ENCODE measurements at places on chromosomes 12 and 14.

GRCh38 chr12:12510141-12510540 lies 52.5 kb downstream of the DUSP16 start:
- DNase-seq, result no peak

- DNase-seq, result no peak
These were observed 5.1 kb upstream of the CNIH1 start for GRCh38 chr14:54446161-54446693.

GRCh38 chr12:121352682-121353018 lies 439 bp upstream of the ANAPC5 start:
- DNase-seq, result no peak

DNA sequence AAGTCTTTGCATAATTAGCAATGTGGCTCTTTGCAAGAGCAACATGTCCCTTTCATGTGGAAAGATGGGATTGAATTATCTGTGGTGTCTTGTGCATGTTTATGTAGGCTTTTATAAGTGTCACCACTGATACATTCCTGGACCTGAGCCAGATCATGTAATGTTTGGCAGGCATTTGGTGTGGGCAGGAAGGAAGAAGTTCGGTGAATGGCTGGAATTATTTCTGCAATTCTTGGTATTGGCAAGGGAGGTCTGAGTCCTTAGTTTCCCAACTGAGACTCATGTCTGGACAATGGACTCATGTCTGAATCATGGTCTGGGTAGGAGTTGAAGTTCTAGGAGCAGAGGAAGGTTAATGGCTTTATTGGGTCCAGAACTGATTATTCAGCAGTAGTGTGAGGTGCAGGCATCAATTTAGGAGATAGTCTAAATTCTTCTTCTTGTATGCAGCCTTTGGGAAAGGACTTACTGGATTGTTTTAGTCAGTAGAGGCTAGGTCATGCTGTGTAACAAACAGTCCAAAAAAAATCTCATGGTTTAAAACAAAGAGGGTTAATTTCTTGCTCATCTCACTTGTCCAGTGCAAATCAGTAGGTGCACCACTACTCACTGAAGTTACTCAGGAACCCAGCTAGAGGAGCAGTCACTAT lies 186.5 kb upstream of the LHX5 start:
- DNase-seq, result no peak

DNA sequence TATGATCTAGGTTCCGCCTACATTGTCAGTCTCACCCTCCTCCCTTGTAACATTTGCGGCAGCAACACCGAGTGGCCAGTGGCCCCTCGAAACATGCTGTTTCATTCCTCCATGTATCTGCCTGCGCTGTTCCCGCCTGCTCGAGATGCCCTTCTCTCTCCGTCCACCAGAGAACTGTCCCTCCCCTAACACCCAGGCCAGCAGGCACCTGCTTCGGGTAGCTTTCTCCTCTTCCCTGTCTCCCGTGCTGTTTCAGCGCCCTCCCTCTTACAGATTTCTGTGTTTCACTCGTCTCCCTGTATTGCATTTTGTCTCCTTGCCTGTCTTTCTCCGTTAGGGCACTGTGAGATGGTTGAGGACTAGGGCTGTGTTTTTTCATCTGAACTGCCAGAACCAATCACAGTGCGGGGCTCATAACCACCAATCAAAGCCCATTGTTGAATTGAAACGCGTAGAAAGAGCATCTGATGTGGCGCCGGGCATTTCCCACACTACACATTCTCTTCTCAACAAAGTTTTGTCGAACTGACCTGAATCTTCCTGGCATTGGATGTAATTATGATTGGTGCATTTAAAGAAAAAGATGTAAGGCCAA lies 40.9 kb upstream of the ELK3 start:
- DNase-seq, result no peak

DNA sequence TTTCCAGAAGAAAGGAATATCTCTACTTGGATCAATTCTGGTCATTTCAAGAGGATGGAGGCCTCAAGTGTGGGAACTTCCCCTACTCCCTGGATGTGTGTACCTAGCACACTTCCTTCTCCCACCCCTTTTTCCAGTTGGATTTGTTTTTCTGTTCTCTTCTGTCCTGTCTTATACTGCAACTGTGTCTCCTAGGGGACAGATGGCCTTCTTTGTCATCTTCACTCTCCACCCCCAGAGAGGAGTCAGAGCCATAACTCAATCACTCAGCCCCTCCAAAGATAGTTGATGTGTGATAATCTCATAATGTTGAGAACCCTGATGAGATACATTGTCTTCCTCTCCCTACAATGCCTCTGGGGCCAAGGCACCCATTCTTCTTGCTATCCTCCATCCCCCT lies 2.1 kb upstream of the DTX3 start:
- no peak for DNase-seq

- DNase-seq, result no peak
These were observed 9.3 kb downstream of the TPCN1 start for GRCh38 chr12:113230315-113231234.

DNA sequence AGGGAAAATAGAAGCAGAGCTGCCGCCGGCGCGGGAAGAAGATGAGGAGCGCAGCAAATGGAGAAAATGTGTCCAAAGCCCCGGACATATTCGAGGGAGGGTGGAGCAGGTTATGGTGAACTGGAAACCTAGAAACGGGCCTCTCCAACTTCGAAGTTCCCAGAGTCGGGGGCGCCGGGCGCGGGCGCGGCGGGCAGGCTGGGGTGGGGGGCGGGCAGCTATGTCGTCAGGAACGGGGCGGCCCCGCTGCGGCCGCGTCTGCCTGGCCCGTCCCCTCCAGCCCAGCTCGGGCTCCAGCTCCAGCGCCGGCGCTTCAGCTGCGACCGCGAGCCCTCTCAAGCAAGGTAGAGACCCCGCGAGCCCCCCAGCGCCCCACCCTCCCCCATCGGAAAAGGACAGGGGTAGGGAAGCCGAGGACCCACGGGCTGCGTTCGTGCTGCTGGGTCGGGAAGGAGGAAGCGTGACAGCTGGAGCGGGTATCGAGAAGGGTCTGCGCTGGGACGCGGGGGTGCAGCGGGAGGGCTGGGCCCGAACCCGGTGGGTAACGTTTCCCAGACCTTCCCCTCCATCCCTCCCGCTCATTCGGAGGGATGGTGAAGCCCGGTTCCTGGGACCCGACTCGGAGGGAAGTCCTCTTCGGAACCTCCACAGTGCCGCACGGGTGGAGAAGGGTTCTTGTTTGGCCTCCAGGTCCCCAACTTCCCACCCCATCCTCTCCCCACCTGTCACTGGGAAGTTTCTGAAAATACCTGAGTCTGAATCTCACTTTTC lies 1.0 kb downstream of the DGKA start:
- peak; percentile 47 for DNase-seq

- no peak for DNase-seq
These were observed 206.8 kb upstream of the BCL2L14 start for GRCh38 chr12:11863988-11864387.

DNA sequence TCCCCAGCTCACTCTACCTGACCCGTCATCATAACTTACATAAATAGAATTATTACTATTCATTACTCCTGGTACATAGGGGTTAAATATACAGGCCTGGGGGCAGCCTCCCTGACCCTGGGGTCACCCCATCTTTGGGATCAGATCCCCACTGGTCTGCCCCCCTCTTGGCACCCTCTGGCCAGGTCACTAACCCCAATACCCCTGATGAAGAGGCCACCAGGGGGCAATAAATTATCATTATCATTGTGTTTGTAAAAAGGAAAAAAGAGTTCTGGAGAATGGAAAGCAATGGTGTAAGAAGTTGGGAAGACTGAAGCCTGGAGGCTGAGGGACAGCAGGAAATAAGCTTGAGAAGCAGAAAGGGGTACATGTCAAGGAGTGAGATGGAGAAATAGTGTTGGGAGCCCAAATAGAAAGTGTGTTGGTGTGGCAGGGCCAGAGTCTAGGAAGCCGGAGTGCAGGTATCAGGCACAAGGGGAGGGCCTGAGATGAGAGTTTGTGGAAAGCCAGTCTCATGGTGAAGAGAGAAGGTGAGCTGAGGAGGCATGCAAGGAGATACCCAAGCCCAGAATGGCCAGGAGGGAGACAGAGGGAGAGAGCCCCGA lies 6.1 kb upstream of the AAAS start:
- no peak for DNase-seq

- no peak for DNase-seq
These were observed 18.4 kb downstream of the HDAC7 start for GRCh38 chr12:47801170-47801903.

- no peak for DNase-seq
These were observed 259.6 kb downstream of the ERC1 start for GRCh38 chr12:1250641-1251040.

GRCh38 chr14:92040431-92041051 lies 682 bp upstream of the TRIP11 start:
- no peak for DNase-seq

DNA sequence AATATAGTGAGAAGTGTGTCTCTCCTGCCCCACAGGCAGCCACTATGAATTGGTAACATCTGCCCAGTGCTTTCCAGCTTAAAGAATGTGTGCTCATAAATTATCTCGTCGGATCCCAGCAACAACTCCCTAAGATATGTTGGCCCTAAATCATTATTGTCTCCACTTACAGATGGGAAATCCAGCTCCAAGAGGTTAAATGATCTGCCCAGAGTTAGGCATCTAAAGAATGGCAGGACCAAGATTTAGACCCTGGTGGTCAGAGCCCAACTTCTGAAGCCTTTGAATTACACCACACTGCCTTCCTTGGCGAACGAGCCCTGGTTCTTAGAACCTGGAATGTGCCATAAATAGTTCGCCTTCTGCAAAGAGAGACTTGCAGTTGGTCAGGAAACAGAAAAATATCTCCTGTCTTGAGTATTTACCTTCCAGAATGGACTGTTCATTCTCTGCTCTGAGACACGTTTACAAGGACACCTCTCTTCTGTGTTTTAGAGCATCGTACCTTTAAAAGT lies 20.1 kb upstream of the PLEK2 start:
- DNase-seq, result no peak

- no peak for DNase-seq
These were observed 97.7 kb downstream of the SETD3 start for GRCh38 chr14:99382781-99383471.

DNA sequence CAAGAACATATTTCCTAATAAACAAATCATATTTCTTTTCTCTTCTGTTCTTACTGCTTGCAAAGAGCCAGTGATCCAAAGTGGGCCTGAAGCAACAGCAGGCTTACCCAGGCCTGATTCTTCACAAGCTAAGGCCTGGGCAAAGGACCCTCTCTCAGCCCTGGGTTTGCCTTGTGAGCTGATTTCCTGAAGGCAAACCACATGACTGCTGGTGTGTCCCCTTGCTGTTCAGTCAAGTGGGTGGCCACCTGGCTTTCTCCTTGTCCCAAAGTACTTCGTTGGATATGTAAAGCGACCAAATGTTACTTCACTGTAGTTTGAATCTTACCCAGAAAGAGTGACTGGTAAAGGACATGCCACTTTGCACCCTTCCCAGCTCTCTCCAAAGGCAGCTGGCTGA lies 392.9 kb downstream of the ZFP36L1 start:
- DNase-seq, result no peak

DNA sequence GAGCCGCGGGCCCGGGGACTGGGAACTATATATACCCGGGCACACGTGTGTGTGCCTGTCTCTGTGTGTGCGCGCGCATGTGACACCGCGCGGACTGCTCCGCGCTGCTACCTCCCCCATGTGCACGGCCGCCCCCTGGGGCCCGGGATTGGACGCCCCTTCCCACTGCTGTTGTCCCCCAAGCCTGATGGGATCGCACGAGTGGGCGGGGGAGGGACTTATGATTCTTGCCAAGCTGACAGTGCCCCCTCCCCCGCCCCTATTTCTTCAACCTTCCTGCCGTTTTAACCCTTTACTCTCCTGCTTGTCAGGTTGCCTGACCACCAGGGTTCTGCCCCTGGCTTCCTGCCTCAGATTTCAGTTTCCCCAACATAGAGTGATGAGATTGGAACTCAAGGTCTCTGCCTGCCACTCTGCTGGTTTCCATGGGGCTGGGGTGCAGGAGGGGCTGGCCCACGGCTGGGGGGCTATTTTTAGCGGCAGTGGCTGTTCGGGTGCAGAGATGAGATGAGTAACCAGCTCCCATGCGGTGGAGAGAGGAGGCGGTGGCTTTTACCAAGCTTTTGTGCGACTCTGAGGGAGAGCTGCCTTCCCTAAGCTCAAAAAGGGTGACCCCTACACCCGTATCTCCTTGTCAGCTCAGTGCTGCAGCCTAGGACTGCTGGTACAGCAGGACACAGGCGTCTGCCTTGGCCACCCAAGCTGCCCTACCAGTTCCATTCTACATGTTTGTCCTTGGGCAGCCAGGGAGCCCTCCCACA lies at the start of gene DDN:
TSS of gene DDN (minus strand) at position 5 of the 761 bp plus-strand sequence. CDS start 88 bp downstream, outside the sequence.
- DNase-seq, result no peak

DNA sequence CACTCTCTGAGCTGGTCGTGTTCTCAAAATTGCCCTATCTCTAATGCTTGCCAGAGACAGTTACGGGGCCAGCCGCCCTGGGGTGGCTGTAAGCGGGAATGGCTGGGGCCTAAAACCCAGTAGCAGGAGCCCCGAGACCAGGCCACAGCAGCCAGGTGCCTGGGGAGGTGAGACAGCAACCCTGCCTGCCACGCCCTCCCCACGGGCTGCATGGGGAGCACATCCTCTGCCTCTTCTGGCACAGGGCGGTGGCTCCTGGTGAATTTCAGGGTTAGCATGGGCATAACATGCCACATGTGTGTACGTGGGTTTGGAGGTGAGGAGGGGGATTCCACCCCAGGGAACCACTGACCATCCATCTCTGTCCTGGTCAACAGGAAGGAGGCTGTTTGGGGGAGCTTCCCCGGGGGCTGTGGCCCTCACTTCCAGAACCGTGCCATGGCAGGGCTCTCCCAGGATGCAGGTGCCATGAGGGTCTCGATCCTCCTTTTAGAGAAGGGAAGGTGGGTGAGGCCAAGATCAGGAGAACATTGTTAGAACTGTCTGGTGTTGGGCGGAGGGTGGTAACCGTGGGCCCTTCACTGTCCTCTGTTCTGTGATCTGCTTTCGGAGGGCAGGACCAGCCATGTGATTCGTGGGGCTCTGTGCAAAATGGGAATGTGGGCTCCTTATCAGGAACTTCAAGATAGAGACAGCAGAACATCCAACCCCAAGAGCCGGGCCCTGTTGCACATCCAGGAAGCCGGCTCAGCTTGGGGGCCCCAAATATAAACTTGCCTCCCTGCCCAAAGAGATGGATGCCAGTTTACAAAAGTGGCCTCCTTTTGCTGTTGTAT lies 312.2 kb upstream of the DIO3 start:
- DNase-seq, result no peak

DNA sequence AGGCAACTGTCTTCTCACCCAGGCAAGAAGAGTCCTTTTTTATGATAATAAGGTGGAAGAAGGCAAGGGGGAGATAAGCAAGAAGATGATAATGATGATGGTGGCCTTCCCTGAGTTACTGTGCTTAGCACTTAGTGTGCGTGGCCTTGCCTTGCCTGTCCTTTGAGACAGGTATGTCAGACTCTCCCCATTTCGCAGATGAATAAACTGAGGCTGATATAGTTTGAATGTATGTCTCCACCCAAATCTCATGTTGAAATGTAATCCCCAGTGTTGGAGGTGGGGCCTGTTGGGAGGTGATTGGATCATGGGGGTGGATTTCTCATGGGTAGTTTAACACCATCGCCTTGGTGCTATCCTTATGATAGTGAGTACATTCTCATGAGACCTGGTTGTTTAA lies 8.6 kb upstream of the OAS3 start:
- DNase-seq, result no peak

GRCh38 chr12:106645074-106645421 lies 62.2 kb downstream of the RFX4 start:
- peak; percentile 81 for DNase-seq

- DNase-seq, result no peak
These were observed 24.8 kb downstream of the RGS6 start for GRCh38 chr14:71956920-71957563.

- no peak for DNase-seq
These were observed 77.5 kb downstream of the ELK3 start for GRCh38 chr12:96271469-96272199.

- peak; percentile 62 for DNase-seq
These were observed 5.7 kb upstream of the NOS1 start for GRCh38 chr12:117367006-117367638.

GRCh38 chr14:72155379-72155993 lies 223.3 kb downstream of the RGS6 start:
- no peak for DNase-seq

Data from hypothalamus (tissue), 51 donors.